Stimulated activated CD4-positive, alpha-beta T cell treated with anti-CD3 and anti-CD28 coated beads, TNF-alpha, amount 100 ng/mL, for 1 hour (primary cell): ENCODE measurements at places on chromosomes 7 and 10.

- DNase-seq, result no peak
Observed at GRCh38 chr10:63631991-63632390, 110.8 kb downstream of the REEP3 start.

GRCh38 chr7:143901332-143901667 lies 676 bp downstream of the TCAF1 start:
- DNase-seq, result no peak

GRCh38 chr10:119469325-119469707 lies 73.2 kb downstream of the RGS10 start:
- DNase-seq, result no peak

GRCh38 chr7:47950714-47951113 lies 2.4 kb upstream of the PKD1L1 start:
- no peak for DNase-seq

GRCh38 chr10:24589265-24589664 lies 134.4 kb downstream of the ARHGAP21 start:
- DNase-seq, result no peak
